ENCODE measurements at places on chromosomes 16 and 17.

DNA sequence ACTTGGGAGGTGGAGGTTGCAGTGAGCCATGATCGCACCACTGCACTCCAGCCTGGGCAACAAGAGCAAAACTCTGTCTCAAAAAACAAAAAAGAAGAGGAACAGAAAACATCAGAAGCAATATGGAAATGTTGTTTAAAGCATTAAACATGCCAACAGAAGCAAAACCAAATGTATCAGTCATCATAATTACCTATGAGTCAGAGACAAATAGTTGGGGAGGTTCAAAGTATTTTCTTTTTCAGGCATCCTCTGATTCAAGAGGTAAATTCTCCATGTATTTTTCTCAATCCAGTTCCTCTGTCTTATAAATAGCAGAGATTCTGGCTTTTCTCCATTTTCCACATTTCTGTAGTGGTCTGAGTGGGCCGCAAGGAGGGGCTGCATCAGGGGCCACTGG, 2.1 kb upstream of the TM4SF5 start:
- no peak for DNase-seq

GRCh38 chr17:66995944-66996343, 31.4 kb downstream of the CACNG4 start:
- no peak for DNase-seq

GRCh38 chr16:23424292-23424958, 28.6 kb downstream of the COG7 start:
- DNase-seq = no peak

GRCh38 chr17:80871341-80871740, 120.3 kb upstream of the CHMP6 start:
- DNase-seq = no peak

- no peak for DNase-seq
These were observed 8.3 kb downstream of the SLC35G3 start for GRCh38 chr17:35185849-35186248.

- DNase-seq = no peak
These were observed 5.8 kb downstream of the PIK3R6 start for GRCh38 chr17:8861495-8862181.

GRCh38 chr16:83908798-83909197, 9.9 kb downstream of the MLYCD start:
- no peak for DNase-seq

DNA sequence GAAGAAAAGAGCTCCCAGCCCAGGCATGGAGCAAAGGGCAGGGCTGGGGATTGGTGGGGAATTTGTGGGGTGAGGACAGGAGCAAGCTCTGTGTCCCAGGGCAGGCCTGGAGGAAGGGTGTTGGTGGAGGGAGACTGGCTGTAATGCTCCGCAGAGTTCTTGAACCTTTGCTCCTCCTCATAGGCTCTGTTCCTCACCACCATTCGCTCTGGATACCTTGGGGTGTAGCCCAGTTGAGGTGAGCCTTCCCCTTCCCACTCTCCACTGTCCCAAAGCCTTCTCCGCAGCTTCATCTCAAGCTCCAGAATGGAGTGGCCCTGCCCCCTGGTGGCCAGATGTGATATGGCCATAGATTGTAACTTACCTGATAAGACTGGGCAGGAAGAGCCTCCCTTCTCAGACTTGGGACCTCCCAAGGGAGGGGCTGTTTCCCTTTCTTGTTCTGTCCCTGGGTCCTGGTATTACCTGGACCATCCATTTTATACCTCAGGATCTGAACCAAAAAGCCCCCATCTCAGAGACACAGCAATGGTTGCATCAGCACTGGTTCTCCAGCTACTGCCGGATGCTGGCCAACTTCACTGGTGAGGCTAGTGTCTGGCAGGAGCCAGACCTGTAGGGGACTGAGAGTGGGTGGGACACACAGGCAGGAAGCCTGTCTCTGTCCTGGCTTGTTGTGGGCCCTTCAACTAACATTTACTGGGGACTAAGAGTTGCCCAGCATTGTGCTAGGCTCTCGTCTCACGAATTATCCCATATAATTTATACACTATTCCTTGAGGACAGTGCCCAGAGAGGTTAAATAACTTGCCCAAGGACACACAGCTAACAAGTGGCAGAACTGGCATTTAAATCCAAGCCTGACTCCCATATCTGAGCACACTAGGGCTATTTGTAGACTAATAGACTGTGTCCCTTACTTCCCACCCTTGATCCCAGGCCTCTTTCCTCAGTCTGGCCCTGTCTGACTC, 19.1 kb upstream of the STAC2 start:
- peak; percentile 86 for DNase-seq

DNA sequence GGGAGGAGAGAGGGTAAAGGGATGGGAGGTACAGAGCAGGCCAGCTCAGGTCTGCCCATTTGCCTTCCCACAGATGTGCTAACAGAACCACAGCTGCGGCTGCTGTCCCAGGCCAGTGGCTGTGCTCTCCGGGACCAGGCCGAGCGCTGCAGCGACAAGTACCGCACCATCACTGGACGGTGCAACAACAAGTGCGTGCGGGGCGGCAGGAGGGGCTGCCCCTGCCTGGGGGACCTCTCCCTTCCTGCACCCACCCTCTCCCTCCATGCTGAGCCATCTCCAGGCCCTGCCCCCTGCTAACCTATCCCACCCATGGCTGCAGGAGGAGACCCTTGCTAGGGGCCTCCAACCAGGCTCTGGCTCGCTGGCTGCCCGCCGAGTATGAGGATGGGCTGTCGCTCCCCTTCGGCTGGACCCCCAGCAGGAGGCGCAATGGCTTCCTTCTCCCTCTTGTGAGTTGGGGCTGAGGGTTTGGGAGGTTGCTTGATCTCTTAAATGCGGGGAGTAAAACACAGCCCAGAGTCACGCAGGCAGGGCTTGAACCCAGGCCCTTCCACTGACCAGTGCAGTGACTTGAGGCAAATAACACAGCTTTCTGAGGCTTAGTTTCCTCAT, 1.2 kb downstream of the EPX start:
- no peak for DNase-seq

- DNase-seq = no peak
These were observed 44.6 kb upstream of the ADCY9 start for GRCh38 chr16:4160658-4161430.

DNA sequence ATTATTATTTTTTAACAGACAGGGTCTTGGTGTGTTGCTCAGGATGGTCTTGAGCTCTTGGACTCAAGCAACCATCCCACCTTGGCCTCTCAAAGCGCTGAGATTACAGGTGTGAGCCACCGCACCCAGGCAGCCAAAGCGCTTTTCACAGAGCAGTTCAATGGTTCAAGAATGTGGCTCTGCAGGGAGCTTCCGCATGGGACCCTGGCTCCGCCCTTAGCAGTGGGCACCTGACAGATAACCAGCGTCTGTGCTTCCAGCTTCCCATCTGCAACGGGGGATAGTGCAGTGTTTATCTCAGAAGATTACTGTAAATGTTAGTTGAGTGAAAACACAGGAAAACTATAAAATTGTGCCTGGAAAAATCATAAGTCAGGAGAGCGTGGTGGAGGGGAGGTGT, 99.4 kb downstream of the KCNJ12 start:
- no peak for DNase-seq

DNA sequence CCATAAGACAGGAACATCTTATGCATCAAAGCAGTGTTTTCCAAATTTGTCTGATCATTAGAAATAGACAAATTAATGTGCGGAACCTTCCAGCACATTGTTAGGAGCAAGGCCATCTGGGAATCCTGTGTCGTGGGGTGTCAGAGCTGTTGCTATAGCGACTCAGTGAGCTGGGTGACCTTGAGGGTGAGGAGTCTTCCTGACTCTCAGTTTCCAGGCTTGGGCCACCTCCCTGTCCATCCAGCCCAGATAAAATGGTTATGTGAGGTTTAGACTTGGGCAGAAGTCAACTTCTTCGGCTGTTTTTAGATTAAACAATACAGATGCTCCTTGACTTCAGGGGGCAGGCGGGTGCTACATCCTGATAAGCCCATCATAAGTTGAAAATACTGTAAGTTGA, 20.6 kb downstream of the MT1X start:
- no peak for DNase-seq

DNA sequence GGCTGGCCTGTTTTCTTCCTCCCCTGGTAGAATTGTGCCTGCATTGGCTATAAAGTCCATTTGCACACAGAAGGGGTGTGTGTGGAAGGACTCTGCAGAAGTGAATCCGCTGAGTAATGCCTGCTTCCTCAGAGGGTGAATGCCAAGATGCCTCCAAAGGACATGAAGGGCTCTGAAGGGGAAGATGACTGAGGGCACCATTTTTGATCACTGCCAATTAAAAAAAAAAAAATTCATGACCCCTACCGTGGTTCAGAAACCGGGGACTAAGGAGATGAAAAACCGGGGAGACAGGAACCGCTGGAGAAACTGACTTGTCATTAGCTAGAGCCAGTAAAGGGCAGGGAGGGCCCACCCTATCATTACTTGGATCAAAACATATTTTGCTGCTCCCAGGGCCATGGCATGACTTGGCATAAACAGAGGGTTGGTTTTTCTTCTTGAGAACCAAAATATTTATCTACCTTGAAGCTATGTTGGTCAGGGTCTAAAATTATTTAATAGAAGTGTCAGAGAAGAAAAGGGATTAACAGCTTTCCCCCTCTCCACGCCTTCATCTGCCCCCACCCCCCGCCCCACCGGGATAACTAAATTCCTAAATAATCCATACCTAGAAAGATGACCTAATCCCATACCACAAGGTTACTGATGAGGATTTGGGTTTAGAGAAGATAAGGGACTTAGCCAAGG, 3.6 kb upstream of the USP7 start:
- no peak for DNase-seq

DNA sequence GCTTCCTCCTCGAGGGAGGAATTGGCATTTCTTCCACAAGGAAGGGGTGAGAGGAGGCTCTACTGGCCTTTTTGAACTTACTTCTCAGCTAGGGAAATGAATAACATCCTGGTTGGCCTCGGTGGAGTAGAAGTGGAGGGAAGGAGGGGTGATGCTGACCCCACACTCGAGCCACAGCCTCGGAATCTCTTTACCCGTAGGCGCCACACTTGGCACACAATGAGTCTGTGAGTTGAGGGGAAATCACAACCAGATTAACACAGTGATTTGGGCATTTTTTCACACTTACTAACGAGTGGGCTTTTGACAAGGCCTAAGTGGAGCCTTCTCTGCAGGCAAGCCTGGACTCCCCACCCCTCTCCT, 47.3 kb upstream of the TBX2 start:
- DNase-seq = no peak

GRCh38 chr17:73654241-73654640, 10.0 kb upstream of the SDK2 start:
- no peak for DNase-seq

GRCh38 chr16:529012-529575, 1.6 kb downstream of the CAPN15 start:
- no peak for DNase-seq

GRCh38 chr17:67658265-67658664, 59.5 kb upstream of the NOL11 start:
- no peak for DNase-seq

Measured in stimulated activated CD8-positive, alpha-beta memory T cell treated with anti-CD3 and anti-CD28 coated beads, Interleukin-2, amount 100 ng/mL, for 48 hours (primary cell).